ENCODE measurements at places on chromosomes 2 and 18.
A peak's percentile ranks its signal among the peaks of the same experiment; 100 is the strongest.

- DNase-seq: no peak
Observed at GRCh38 chr2:221845021-221845365, 272.9 kb upstream of the EPHA4 start.

GRCh38 chr18:23115683-23116096 lies 19.6 kb upstream of the CABLES1 start:
- peak; percentile 73 for DNase-seq

GRCh38 chr2:25833566-25833965 lies 44.7 kb downstream of the ASXL2 start:
- DNase-seq: no peak

DNA sequence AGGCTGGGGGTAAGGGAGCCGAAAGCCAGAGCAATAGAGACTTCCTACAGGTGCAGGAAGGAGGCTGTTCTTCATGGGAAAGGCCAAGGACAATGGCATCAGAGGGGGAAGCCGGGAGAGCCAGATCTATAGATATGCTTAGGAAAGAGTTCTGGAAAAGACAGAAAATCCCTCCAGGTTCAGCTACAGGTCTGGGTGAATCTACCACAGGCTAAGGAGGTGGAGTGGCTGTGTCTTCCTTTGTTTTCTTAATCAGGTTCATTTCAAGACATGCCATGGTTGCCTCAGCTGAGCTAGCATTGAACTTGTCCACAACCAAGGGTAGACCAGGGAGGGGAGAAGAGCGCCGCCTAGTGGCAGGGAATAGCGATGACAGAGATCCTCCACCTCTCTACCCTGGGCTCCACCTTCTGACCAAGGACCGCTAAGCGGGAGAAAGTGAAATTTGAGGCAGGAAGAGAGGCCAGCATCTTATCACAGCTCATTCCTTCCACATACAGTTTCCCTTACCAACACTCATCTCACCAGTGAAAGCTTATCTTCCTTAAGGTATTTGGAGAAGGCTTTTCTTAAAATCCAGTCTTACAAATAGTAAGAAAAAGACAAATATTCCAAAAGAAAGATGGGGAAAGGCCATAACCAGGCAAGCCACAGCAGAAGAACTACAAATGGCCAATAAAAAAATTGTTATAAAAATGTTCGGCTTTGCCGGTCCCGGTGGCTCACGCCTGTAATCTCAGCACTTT lies 74.2 kb downstream of the VIT start:
- DNase-seq: peak; percentile 47
